Activated B cell treated with CpG ODN at 0.5 μM for 24 hours (primary cell): ENCODE measurements at places on chromosomes 6 and 20. TPM values are rescaled to one million over a fixed set of nuclear protein-coding genes. Genes with fewer than 3 reads are reported as not detected.

- no peaks in the 10 kb centered on the region for H3K36me3 ChIP-seq
- H3K27ac ChIP-seq = no peak overlapping the region
- peaks cover 2% of the 10 kb centered on the region for H3K4me1 ChIP-seq
- no peak for DNase-seq
- H3K27me3 ChIP-seq = peaks cover 48% of the 10 kb centered on the region
Measured at GRCh38 chr6:146029573-146030184, 817 bp downstream of the GRM1 start.

GRCh38 chr6:56690519-56691285 lies 48.0 kb upstream of the DST start:
- no peaks in the 10 kb centered on the region for H3K4me1 ChIP-seq
- H3K27me3 ChIP-seq = no peaks in the 10 kb centered on the region
- no peaks in the 10 kb centered on the region for H3K36me3 ChIP-seq
- H3K4me3 ChIP-seq = no peak overlapping the region
- DNase-seq = no peak

DNA sequence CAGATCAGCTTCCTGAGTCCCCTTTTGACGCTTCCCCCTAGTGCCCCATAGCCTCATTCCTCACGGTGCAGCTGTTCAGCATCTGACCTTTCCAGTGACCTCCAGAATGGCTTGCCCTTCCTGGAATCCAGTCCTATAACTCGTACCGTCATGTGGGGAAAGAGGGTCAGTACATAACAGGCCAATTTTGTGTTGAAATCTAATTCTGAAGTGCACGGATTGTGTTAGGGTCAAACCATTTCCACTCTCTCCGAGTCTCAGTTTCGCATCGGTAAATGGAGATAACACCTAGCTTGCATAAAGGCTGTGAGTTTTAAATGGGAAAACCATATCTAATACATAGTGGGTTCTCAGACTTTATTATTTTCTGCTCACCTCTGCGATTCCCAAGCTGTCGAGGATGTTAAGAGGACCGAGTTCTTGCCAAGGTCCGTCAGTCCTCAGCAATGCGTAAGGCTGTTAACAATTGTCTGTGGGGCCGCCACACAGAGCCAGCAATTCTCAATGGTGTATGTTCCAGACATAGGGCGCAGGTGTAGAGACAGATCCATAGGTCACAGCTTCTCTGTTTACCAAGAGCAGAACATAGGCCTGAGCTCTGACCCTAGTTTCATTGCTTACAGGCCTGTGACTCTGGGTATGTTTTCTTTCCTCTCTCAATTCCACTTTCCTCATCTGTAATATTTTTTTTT lies 45.5 kb upstream of the CCR6 start:
- no peaks in the 10 kb centered on the region for H3K27me3 ChIP-seq
- H3K36me3 ChIP-seq = peaks cover 2% of the 10 kb centered on the region
- H3K27ac ChIP-seq = peak overlapping the region; percentile 91
- peaks cover 65% of the 10 kb centered on the region for H3K4me1 ChIP-seq

The SLC13A3 gene
- 0.47 TPM in 1 of 2 replicates, not detected in the other for total RNA-seq

- H3K36me3 ChIP-seq = no peaks in the 10 kb centered on the region
- no peak overlapping the region for H3K4me3 ChIP-seq
- no peaks in the 10 kb centered on the region for H3K4me1 ChIP-seq
- H3K27me3 ChIP-seq = no peaks in the 10 kb centered on the region
- DNase-seq = no peak
Measured at GRCh38 chr20:6108330-6108729, 14.5 kb downstream of the FERMT1 start.

The SLC25A27 gene
- 0.29 and 0.78 TPM in 2 replicates for total RNA-seq

DNA sequence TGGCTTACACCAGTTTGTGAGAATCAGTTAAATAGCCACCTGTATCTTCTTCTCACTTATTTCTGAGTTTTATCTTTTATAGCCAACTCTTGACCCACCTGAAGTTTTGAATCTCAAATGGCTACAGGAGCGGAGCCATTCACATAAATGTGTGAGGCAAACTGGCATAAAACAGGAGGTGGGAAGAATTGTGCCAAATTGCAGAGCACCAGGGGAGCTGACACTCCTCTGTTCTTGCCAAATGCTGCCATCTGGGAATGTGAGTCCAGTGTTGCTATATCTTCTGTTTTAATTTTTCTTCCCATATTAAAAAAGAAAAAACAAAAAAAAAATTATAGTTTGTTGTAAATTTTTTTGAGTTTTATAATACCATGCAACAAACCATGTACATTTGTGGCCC lies 17.0 kb upstream of the RNF146 start:
- H3K27ac ChIP-seq = no peak overlapping the region
- no peaks in the 10 kb centered on the region for H3K4me1 ChIP-seq
- DNase-seq = no peak
- no peak overlapping the region for H3K4me3 ChIP-seq

GRCh38 chr6:149065658-149066556 lies 251.6 kb upstream of the TAB2 start:
- H3K27me3 ChIP-seq = no peaks in the 10 kb centered on the region
- no peak for DNase-seq
- H3K27ac ChIP-seq = peak overlapping the region; percentile 84
- H3K4me1 ChIP-seq = peaks cover 43% of the 10 kb centered on the region
- no peaks in the 10 kb centered on the region for H3K36me3 ChIP-seq

- H3K4me3 ChIP-seq = no peak overlapping the region
- no peak overlapping the region for H3K27ac ChIP-seq
- DNase-seq = no peak
- H3K27me3 ChIP-seq = peaks cover 4% of the 10 kb centered on the region
Measured at GRCh38 chr6:145012039-145012662, 723.2 kb downstream of the EPM2A start.
